Left ventricle myocardium superior (tissue), 1 donor: ENCODE measurements at places on chromosomes 3 and 15. TPM values are rescaled to one million over a fixed set of nuclear protein-coding genes. Genes with fewer than 3 reads are reported as not detected.
A peak's percentile ranks its signal among the peaks of the same experiment; 100 is the strongest.

CKMT1B gene
- 0.25 TPM for total RNA-seq

- no peak for DNase-seq
Observed at GRCh38 chr3:46576879-46577278, 10.8 kb upstream of the LRRC2 start.

DLL4 gene
- total RNA-seq: 11.6 TPM

PLSCR2 gene
- not detected for total RNA-seq

DNA sequence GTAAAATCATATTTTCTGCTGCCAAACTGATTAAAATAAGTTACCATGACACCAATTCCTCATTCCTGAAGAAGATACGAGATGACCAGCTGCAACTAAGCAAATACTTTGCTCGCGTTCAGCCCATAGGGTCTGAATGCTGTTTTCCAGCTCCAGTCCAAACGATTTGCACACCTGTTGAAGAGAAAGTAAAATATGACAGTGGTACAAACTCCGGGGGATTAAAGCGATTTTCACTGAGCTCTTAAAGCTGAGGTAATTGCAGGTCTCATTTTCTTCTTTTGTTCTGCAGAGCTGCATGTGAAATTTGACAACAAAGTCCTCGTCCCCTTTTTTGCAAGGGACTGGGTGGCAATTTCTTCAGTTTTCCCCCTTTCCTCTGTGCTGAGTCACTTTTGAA is 118.4 kb downstream of the NR2F2 start:
- DNase-seq: no peak

FBN1 gene
- total RNA-seq: 27.6 TPM

- DNase-seq: peak; percentile 60
Observed at GRCh38 chr3:186442162-186442561, 80.1 kb upstream of the DGKG start.

- DNase-seq: no peak
Observed at GRCh38 chr3:126124148-126124868, 40.4 kb upstream of the SLC41A3 start.

DNA sequence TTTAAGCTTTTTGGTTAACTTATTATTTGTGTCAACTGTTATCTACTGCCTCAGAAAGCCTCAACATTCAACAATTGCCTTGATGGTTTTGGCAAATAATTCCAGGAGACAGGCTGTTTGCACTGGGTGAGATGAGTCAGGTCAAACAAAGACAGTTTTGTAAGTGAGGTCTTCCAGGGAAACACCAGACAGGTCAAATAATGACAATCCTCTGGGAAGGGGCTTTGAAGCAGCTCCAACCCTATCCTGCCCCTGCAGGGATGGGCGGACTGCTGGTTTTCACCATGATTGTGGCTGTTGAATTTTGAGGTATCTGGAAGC is 79.4 kb upstream of the PRR23E start:
- DNase-seq: no peak

DNA sequence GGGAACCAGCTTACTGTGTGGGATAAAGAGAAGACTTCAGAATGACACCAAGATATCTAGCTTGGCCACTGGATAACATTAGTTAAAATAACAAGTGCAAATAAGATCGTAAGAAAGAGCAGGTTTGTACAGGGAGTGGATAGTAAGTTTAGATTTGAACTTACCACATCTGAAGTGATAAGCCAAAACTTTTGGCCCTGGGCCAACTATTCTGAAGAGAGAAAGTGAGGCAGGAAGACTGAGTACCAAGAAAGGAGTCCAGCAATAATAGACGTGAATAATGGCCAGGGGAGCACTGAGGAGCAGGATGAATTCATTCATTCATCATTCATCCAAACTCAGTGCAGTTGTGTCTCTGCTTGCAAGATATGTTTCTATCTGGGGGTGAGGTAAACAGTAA is 122.9 kb downstream of the PDE8A start:
- DNase-seq: no peak

- peak; percentile 14 for DNase-seq
Observed at GRCh38 chr3:68007621-68008226, 353.3 kb upstream of the SUCLG2 start.

DNA sequence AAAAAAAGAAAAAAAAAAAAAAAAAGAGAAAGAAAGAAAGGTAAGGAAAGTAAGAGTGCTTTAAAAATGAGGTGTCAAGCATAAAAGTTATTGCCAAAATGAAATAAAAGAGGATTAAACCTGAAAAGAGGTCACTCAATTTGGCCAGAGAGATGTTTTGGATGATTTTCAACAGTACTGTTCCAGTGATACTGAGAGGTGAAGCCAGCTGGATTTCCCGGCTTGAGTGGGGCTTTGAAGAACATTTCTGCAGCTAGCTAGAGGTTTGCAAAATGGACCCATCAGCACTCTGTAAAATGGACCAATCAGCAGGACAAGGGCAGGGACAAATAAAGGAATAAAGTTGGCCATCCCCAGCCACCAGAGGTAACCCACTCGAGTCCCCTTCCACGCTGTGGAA is 128.5 kb downstream of the LSAMP start:
- DNase-seq: no peak

- DNase-seq: no peak
Observed at GRCh38 chr3:180926526-180926925, 14.1 kb downstream of the FXR1 start.

DNA sequence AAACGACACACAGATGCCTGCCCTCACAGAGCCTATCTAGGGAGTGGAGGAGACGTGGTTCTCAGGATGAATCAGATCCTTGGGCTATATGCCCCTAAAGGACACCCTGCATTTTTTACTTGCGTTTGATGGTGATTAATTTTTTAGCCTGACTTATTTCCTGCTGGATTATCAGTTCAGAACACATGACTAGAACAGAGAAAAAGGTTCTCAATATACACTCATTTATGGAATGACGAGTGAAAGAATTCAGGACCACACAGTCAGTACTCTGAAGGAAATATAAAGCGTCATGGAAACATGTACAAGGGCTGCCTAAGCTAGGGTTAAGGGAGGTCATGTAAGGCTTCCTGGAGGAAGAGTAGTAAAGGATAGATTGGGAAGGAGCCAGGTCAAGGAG is 121.8 kb downstream of the SSR3 start:
- no peak for DNase-seq

CCDC9B gene
- total RNA-seq: 169 TPM

DNA sequence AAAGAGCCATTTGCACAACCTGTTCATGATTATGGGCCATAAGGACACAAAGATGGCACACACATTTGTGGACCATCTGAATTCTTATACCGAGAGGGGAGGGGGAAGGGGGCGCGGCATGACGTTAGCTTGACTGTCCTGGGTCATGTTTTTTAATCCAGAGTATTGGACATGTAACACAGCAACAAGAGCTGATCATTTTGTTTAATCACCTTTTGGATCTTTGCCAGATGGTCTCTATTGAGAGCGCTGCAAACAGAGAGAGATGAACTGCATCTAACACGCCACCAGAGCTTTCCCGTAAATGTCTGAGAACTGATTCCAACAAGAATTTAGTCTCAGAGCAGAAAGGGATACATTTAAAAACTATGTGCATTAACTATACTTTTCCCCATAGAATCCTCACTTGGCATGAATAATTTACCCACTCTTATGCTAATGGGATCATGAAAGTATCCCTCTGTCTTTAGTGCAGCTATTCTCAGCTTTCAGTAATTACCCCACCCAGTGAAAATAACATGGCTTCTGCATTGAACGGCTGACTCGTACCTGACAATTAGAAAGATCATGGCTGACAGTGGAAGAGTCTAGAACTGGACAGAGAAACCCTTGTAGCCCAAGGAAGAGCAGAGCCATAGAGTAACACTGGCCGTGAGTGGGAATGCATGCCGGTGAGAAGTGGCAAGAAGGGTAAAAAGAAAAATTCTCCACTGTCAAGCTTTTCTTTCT is 22.6 kb downstream of the MEIS2 start:
- DNase-seq: no peak

NLGN1 gene
- total RNA-seq: 10.5 TPM

GRCh38 chr3:52512727-52513126 is 17.6 kb downstream of the STAB1 start:
- no peak for DNase-seq

GRCh38 chr3:131794766-131795388 is 239.9 kb downstream of the CPNE4 start:
- DNase-seq: no peak

DNA sequence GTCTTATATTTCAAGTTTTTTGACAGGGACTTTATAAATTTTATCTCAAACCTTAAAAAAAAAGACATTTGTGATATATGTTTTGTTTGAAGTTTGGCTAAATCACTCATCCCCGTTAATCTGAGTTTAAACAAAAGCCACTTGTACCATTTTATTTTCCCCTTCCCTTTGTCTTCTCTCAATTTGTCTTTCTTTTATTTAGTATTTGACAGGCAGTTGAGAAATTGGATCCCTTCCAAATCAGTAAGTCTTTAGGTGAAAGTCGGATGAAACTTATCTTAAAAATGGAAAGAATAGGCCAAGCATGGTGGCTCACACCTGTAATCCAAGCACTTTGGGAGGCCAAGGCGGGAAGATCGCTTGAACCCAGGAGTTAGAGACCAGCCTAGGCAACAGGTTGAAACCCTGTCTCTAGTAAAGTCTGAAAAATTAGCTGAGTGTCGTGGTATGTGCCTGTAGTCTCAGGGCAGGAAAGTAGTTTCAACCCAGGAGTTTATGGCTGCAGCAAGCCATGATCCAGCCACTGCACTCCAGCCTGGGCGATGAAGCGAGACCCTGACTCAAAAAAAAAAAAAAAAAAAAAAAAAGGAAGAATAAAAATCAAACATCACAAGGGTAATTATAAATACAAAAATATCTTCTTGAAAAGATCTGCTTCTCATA is 394.6 kb upstream of the TPM1 start:
- DNase-seq: no peak

GRCh38 chr3:182962166-182962565 is 18.2 kb downstream of the DCUN1D1 start:
- DNase-seq: no peak

- no peak for DNase-seq
Observed at GRCh38 chr3:82462977-82463376, 701.5 kb upstream of the GBE1 start.

UPK1B gene
- 0.77 TPM for total RNA-seq

DNA sequence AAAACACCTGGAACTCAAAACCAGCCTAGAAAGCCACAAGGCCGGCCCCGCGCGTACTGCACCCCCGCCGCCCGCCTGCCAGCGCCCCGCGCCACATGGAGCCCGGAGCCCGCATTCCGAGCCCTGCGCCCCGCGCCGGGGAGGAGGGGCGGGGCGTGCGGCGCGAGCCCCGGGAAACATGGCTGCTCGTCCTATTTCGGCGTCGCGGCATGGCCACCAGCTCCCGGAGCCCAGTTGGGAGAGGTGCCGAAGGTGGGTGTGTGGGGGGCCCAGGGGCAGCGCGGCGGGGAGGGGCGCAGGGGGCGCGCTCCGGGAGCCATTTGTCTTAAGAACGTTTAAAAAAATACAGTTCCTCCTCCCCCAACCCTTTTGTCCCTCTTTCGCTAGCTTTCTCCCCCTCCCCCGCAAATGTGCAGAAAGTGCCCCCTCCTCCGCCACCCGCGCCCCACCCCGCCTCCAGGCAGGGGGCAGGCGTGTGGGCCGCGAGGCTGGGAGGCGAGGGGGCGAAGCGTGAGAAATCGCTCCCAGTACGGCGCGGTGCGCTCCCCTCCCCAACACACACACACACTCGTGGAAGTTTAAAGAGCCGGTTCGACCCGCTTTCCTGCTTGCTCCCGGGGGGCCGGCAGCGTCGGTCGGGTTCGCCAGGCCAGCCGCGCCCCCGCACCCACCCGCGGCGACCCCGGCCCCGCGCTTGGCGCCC is 2.5 kb downstream of the ANP32A start:
- peak; percentile 83 for DNase-seq

SH2D7 gene
- total RNA-seq: not detected

DNA sequence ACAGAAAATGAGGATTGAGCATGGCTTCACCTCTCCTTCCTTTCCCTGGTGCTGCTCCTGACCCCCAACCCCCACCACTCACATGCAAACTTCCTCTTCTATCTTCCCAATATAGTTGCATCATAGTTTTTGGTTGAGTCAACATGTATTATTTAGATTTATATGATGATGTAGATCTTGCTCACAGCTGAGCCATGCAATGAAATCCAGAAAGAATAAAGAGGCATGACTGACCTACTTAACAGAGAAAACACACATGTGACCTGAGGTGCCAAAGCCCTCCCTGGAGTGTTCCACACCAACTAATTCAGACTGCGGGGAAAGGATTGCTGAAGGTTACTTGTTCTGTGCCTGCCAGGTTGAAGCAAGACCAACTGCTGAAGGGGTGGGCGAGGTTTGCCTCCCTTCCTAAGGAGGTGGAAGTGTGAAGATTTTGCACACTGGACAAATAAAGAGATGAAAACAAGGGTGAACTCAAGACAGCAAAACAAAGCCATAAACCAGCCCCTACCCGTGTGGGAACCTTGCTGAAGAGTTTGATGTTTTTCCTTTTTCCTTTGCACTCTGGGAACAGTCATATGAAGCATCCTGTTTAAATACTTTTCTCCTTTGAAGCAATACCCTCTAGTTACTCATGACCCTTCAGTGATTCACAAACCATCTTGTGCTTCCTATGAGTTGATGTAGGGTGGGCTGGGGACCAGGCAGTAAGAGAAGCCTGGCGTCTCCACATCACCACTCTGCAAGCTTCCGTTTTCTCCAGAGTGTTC is 155.2 kb upstream of the UBE2E1 start:
- no peak for DNase-seq

- no peak for DNase-seq
Observed at GRCh38 chr3:98232489-98232888, 31.6 kb upstream of the OR5H6 start.

TGM5 gene
- not detected for total RNA-seq

- no peak for DNase-seq
Observed at GRCh38 chr15:77456746-77457145, 36.1 kb downstream of the HMG20A start.
